NCI-H1436 treated with DMSO at 0.1 percent for 48 hours (cell line): ENCODE measurements at places on chromosomes 7 and 10.

DNA sequence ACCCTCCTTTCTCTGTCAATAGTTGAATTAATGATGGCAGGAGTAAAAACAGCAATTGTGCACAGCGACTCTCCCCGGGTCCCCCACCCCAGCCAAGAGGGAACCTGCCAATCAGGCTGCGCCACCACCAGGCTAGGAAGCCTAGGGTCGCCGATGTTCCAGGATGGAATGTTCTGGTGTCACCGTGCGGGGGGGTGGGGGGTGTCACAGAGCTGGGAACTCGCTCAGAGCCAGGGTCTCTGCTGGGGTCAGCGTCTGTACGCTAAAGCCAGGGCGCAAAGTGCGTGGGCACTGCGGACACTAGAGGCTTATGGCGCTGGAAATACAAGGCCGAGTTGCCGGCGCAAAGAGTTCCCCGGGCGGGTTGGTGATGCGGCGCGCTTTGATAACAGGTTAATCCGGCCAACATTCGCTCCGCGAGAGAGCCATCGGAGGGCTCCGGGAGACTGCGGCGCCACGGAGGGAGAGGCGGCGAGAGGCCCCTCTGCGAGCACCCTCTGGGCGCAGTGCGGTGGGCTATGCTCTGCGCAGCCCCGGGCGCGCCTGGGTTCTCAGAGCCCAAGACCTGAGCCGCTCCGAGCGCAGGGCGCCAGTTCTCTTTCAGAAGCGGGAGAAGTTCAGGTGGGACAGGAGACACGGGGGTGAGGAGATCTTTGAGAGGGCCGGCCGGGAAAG, 192.3 kb downstream of the EMX2 start:
- DNase-seq: no peak

DNA sequence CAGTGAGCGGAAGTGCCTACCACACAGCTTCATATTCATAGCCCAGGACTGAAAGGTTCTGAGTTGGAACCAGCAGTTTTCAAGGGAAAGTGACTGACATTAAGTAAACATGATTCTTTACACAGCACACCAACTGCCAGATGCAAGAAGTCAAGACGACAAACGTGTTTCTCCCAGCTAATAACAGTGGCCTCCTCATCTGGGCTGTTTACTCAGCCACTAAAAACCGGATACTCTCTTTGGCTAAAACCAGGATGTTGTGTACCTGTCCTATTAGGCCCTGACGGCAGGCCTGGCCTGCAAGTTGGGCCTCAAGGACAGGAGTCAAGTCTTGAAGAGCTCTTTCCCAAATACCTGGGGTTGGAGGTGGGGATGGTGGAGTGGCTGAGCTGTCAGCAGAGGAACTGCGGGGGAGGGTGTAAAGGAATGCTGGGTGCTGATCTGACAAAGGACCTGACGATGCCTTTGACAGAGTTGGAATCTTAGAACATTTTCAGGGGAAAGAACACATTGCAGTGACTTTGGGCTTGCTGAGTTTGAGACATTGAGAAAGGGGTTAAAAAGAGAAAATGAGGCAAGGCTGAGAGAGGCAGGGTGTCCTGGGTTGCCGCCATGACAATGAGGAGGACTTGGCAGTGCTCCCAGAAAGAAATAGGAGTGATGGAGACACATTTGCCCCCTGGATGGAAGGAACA, 57.7 kb downstream of the STEAP1B start:
- DNase-seq: no peak

DNA sequence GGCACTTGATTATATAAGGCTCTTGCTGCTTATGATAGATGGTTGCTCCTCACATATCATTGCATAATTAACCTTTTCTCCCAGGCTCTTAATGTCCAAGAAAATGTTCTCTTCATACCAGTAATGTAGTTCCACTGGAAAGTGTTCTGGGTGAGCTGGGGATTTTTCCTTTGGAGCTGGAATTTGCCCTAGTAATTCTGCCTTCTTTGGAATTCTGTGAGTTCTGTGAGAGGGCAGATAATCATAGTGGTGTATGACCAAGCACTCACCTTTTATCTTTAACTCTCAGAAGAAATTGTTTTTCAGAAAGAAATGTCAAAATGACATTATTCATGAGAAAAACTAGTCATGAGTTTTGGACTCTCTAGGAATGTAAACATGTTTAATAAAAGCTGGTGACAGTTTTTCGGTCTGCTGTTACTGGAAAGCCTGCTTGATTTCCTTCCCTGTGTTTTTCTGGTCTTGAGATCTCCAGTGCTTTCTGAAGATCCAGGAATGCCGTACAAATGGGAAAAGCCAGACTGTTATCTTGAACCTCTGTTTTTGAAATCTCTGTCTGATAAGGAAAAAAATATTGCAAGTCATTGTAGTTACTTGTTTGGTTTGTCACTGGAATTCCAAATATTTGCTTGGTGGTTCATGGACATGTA, 148.3 kb upstream of the PRPS1L1 start:
- no peak for DNase-seq

GRCh38 chr10:84715911-84716310, 387.5 kb downstream of the CCSER2 start:
- DNase-seq: no peak

GRCh38 chr7:158975526-158976467, 119.4 kb downstream of the DYNC2I1 start:
- no peak for DNase-seq

DNA sequence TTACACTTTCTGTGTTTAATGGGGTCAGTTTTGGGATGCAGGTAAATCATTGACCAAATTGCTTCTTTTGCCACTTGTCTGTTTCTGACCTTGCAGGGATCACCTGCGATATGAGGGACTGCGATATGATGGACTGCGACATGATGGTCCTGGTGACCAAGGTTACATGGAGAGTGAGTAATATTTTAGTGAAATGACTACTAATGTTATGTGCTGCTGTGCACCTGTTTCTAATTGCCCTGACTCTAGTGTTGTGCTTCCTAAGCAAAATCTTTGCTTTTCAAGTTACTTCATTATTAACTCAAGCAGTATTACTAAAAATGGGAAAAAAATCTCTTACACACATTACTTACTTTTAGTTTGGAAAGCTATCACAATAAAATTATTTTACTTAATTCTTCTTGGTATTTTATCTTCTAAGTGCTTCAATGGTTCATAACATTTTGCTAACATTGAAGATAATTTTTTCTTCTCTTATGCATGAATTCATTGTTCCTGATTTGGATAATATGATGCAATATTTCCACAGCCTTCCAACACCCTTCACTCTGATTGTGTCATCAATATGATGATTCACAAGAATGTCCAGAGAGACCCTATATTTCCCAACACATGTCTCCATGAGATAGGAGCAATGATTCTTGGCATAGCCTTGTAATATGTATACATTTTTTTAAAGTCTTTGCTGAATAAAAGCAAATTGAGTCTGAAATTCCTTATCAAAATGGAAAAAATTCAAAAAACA, 306.2 kb upstream of the AKR1E2 start:
- no peak for DNase-seq

GRCh38 chr7:150631866-150632864, at the start of gene GIMAP6:
TSS of gene GIMAP6 (minus strand) at chr7:150632385. CDS start at chr7:150630142, 2,243 bp downstream.
- DNase-seq: no peak
